ENCODE measurements at places on chromosomes 3 and 15.

DNA sequence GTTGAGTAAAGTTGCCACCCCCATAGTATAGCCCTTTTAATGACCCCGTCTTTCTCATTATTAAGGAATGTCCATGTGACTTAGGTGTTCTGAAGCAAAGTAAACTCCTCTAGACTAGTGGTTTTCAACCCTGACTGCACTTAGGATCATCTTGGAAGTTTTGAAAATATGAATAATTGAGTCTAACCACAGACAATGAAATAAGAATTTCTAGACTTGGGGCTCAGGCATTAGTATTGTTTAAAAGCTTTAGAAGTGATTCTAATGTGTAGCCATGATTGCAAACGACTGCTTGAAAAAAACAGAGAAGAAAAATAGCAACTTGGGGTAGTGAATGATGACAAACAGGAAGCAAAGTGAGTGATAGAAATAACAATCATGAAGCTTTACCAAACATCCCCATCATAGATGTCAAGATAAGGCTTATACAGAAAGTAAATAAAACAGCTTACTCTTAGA lies 35.0 kb downstream of the ALCAM start:
- no peak for DNase-seq

DNA sequence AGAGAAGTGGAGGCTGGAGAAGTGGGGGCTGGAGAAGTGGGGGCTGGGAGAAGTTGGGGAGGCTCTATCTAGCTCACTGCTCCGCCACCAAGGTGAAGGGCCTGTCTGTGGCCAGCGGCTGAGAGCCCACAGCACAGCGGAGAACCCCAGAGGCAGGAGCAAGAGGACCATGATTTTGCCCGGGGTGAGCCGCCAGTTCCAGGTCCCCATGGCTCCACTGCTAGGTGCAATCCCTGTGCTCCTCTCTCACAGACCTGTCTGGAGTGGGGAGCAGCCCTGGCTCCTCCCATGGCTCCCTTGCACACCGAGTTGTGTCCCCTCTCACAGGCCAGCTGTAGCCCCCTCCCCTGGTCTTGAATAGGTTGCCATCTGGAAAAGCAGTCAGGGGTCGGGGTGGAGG lies 4.7 kb upstream of the NRROS start:
- DNase-seq: no peak

- no peak for DNase-seq
These were observed 275.6 kb downstream of the XXYLT1 start for GRCh38 chr3:194995334-194995733.

GRCh38 chr3:166191411-166191810 lies 354.2 kb upstream of the BCHE start:
- DNase-seq: no peak

DNA sequence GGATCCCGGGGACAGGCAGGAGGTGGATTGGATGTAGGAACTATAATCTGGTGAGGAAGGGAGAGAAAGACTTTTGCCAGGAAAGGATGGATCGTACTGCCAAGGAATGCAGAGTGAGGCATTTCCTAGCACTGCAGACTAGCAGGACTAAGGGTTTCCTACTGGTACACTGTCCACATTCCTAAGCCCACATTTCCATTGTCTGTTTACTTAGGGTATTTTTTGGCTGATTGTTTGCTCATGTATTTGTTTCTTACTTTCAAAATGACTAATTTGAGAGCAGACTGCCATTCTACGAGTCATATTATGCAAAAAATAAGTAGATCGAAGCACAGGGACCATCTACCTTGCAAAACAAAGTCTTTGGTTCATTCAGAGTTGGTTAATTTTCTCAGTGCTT lies 1029.5 kb upstream of the NR2F2 start:
- no peak for DNase-seq

GRCh38 chr3:140767566-140767965 lies 89.7 kb downstream of the TRIM42 start:
- no peak for DNase-seq

DNA sequence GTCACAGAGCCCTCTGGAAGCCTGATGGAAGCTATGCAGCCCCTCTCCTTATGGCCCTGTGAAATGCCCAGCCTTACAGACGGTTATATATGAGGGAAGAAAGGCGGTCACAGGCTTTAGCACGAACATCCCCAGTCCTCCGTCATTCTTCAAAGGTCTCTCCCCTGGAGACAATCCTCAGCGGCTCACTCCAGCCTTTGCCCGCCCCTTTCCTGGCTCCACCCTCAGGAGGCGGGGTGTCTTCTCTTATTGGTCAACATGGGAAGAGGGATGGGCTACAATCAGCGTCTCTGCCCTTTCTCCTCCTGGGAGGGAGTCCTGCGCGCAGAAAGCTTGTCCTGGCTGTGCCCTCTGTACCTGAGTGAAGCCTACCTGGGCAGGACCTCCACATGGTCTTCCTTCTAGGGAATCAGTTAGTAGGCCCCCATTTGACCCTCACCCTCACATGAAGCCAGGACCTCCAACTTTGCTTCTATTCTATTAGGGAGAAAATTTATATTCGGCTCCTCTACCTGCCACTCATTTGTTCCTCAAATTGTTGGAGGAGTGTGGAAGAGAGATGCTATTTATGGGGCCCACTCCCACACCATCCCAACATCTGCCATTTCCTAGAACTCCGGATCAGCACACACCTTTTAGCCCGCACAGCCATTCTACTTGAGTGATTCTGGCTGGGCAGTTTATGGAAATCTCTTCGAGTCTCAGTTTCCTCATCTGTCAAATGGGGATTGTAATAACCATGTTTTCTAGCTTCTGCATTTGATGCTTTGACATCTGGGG lies 112.9 kb upstream of the SLC6A11 start:
- no peak for DNase-seq

GRCh38 chr3:23953523-23953922 lies 8.4 kb downstream of the NR1D2 start:
- no peak for DNase-seq

DNA sequence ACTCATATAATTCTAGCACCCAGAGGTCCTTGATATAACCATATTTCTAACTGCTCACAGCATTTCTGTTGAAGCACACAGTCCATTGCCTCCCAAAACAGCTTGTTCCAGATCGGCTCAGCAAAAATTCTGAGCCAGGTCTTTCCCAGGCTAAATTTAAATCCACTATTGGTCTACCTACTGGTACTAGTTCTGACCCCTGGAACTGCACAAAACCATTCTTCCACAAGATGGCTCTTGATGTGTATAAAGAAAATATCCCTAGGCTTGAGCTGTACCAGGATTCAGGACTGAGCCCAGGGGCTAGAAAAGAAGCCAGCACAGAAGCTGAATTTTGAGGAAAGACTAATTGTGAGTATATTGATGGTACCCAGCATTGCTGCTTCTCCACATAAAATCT lies 75.4 kb upstream of the ABHD17C start:
- DNase-seq: no peak

DNA sequence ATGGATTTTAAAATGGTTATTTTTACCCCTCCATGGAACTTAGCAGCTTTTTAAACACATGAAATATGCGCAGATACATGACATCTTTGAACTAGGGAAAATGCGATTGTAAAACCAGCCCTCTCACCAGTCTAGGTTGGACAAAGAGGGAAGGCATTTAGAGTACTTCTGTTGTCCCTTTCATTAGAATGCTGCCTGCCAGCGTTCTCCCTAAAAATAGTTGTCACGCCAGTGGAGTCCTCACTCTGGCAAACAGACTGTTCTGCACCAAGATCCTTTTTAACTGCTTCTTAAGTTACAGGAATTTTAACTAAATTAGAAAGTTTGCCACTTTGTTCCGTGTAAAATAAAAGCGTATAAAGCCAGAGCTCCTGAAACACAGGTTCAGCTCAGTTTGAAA lies 295.3 kb downstream of the VPS13C start:
- no peak for DNase-seq

DNA sequence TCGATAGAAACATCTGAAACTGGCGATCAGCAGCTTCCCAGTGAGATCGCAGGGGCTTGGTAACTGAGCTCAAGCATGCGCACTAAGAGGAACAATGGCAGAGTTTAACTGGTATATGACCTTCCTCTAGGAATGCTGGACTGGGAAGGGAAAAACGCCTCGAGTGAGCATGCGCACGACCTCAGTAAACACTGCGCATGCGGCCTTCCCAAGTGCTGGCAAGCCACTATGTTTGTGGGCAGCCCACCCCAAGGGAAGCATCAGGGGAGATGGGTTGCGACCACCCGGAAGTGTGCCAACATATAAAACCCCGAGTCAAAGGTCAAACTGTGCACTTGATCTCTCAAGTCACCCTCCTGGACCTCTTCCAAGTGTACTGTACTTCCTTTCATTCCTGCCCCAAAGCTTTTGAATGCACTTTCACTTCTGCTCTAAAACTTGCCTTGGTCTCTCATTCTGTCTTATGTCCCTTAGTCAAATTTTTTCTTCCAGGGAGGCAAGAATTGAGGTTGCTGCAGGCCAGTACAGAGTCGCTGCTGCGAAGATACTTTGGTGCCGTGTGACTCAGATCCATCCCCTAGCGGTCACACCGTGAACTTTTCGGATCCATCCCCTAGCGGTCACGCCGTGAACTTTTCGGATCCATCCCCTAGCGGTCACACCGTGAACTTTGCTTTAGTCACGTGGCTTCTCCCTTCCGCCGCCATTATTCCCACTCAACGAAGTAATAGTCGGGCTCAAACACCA lies 243.3 kb downstream of the FAM43A start:
- DNase-seq: no peak

GRCh38 chr3:21654662-21655061 lies 96.3 kb downstream of the ZNF385D start:
- DNase-seq: no peak

DNA sequence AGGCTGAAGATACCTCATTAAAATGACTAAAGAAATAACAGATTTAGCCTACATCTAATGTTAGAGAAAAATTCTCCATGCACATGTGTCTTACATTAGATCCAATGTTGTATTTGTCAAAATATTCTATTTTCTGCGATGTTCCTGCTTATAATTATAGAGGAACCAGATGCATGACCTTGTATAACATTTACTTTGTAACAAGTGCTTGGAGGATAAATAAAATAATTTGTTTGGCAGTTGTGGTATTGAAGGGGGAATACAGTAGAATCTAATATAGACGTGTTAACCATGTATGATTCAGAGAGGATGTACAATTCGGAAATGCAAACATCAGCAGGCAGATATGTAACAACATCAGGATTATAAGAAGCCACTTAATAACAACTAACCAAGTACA lies 922.2 kb downstream of the TUSC7 start:
- DNase-seq: no peak

DNA sequence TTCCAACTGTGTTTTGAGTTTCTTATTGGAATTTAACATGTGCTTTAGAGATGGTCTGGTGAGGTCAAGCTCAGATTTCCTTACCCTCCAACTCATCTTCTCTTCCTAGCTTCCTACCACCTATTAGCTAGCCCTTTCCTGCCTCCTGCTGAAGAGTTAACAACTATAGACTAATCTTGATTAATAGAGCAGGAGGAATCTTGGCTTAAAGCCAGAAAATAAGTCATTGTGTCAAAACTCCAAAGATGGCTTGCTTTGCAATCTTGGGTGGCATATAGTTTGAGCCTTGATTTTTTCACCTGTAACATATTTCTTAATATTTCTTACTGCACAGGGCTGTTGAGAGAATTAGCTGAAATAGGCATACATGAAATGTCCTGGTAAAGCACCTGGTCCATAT lies 27.3 kb downstream of the BCL2L10 start:
- DNase-seq: no peak

- DNase-seq: no peak
These were observed 272.4 kb upstream of the COL8A1 start for GRCh38 chr3:99365979-99366378.

GRCh38 chr3:132538072-132538471 lies 59.0 kb upstream of the ACKR4 start:
- no peak for DNase-seq

DNA sequence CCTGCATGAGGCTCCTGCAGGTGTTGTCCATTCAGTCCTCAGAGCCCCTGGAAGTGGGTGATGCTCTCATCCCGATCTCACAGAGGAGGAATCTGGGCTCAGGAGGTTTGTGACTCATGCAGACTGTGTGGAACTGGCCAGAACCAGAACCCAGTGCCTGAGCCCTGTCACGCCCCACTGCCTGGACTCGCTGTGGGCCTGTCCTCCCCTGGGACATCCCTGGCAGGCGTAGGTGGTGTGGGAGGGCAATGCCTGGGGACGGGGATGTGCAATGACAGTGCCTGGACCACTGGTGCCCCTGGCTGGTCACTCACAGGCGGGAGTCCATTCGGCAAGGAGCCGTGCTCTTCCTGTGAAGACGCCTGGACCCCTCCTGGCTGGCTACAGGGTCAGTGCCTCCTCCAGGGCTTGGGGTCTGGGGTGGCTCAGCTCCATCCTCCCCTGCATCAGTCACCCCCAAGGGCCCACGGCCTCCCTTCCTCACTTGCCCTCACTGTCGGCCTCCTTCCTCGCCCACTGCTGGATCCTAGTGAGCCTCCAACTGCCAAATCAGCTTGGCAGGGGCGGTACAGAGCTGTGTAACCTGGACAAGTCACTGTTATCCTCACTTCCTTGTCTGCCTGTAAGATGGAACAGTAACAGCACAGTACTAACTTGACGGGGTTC lies 14.9 kb downstream of the PSTPIP1 start:
- no peak for DNase-seq

DNA sequence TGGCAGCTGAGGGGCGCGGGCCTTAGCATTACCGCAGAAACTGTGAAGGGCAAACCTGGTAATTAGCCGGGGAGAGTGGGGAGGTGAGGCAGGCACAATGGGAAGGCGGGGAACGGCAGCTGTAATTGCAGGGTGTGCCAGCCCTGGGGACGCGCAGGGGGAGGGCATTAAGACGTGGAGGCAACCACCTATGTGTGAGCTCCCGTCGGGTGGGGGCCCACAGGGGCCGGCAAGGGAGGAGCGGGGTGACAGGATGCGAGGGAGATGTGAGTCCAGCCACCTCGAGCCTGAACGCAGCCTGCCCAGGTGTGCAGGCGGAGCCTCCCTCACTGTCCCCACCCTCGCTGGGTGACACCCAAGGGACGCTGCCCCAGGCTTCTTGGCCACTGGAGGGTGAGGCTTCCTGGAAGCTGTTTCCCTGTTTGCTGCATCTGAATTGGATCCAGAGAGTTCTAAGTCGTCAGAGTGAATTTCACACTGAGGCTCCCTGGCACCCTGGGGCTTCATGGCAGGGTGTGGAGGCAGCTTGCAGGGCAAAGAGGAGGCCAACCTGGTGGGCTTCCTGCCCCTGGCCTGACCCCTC lies 130.6 kb upstream of the MEF2A start:
- no peak for DNase-seq

- DNase-seq: no peak
These were observed 134.3 kb downstream of the TIGIT start for GRCh38 chr3:114428044-114428595.

GRCh38 chr15:27864086-27864485 lies 235.0 kb downstream of the OCA2 start:
- DNase-seq: no peak

GRCh38 chr3:197949191-197949777 lies 706 bp upstream of the RPL35A start:
- no peak for DNase-seq

DNA sequence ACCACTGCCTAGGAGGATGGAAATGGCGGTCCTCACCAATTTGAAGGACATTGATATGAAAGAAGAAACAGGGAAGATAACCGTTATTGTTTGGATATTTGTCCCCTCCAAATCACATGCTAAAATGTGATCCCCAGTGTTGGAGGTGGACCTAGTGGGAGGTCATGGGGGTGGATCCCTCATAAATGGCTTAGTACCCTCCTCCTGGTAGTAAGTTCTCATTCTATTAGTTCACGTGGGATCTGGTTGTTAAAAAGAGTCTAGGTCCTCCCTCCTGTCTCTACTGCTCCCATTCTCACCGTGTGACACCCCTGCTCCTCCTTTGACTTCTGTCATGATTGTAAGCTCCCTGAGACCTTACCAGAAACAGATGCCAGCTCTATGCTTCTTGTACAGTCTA lies 30.5 kb downstream of the TLNRD1 start:
- DNase-seq: no peak
